ENCODE measurements at places on chromosomes 7 and 10.

GRCh38 chr10:49335364-49335972 lies 36.5 kb downstream of the C10orf71 start:
- peaks cover 7% of the 10 kb centered on the region for H3K27me3 ChIP-seq
- H3K27ac ChIP-seq: no peak overlapping the region
- H3K4me1 ChIP-seq: no peaks in the 10 kb centered on the region
- no peak for DNase-seq
- H3K4me3 ChIP-seq: no peak overlapping the region

DNA sequence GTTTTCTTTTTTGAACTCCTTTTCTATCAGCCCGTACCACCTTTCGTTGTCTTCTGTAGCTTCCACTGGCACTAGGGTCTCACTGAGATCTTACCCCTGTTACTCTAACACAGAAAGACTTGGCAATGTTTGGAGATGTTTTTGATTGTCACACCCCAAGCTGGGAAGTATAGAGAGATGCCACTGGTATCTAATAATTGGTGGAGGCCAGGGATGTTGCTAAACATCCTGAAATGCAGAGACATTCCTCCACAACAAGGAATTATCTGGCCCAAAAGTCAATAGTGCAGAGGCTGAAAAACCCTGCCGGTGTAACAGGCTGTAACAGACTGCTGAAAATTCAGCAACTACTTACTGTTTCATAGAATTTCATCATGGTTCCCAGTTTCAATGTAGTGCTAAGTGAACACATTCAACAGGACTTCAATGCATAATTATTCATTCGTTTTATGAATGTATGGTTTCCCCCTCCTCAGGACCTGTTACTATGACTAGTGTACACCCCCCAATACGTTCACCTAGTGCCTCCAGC lies 115.9 kb downstream of the TRIM24 start:
- H3K27ac ChIP-seq: no peak overlapping the region
- peaks cover 22% of the 10 kb centered on the region for H3K36me3 ChIP-seq
- H3K4me3 ChIP-seq: no peak overlapping the region
- no peaks in the 10 kb centered on the region for H3K4me1 ChIP-seq

DNA sequence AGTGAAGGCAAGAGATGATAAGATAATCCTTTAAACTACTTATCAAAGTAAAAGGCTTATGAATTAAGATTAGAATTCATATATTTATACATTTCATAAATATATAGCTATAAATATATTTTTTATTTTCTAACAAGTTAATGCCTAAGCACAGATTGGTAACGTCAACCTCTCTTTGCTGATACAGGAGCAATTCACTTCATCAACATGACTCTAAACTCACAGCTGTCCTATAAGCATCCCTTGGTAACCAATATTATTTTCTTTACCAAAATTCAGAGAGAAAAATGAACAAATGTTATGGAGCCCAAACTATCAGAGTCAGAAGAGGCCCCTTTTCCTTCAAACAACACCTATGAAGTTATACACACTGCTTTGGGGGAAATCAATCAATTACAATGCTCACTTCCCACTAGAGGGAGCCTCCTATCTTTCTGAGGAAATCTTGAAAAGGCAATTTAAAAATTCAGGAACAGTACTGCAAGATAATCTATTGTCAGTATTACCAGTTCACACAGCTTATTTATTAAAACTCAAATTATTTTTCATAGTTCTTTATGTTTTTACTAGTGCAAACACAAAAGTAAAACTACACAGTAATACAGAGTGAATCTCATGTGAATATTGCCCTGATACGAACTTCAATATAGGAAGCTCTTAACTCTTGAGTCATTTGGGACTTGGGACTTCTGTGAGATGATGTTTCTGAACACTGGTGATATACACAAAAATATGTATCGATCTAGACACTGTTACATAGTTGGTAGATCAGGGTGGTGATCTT lies 51.0 kb upstream of the NOBOX start:
- H3K4me3 ChIP-seq: no peak overlapping the region
- no peaks in the 10 kb centered on the region for H3K4me1 ChIP-seq
- H3K27me3 ChIP-seq: no peaks in the 10 kb centered on the region

GRCh38 chr10:61318429-61318828 lies 134.8 kb downstream of the TMEM26 start:
- H3K4me1 ChIP-seq: no peaks in the 10 kb centered on the region
- no peak for DNase-seq
- no peak overlapping the region for H3K27ac ChIP-seq
- H3K4me3 ChIP-seq: no peak overlapping the region
- no peaks in the 10 kb centered on the region for H3K36me3 ChIP-seq

- no peak for DNase-seq
- H3K27ac ChIP-seq: no peak overlapping the region
- no peaks in the 10 kb centered on the region for H3K36me3 ChIP-seq
- H3K4me1 ChIP-seq: no peaks in the 10 kb centered on the region
- H3K4me3 ChIP-seq: no peak overlapping the region
- H3K27me3 ChIP-seq: peaks cover 33% of the 10 kb centered on the region
Measured at GRCh38 chr7:28854750-28855074, 103.4 kb downstream of the TRIL start.

DNA sequence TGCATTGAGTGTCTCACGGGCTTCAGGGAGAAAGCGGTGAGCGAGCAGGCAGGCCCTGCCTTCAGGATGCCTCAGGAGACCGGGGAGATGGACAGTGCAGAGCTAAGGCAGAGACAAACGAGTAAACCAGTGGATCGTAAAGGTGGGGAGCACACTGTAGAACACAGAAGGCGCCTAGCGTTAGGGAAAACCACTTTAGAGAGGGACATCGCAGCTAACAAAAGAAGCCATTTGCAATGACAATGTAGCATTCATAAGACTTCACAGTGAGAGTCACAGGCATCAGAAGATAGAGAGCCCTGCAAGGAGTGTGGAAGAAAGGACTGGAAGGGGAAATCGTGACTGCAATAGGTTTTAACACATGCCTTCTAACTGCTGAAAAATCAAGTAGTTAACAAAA lies 54.9 kb upstream of the TMEM273 start:
- peaks cover 20% of the 10 kb centered on the region for H3K27me3 ChIP-seq
- DNase-seq: no peak
- no peak overlapping the region for H3K4me3 ChIP-seq
- H3K4me1 ChIP-seq: no peaks in the 10 kb centered on the region
- no peak overlapping the region for H3K27ac ChIP-seq
- H3K36me3 ChIP-seq: no peaks in the 10 kb centered on the region

GRCh38 chr7:3722396-3722922 lies 421.4 kb downstream of the SDK1 start:
- H3K36me3 ChIP-seq: no peaks in the 10 kb centered on the region
- peak overlapping the region; percentile 5 for H3K27ac ChIP-seq
- DNase-seq: no peak
- H3K27me3 ChIP-seq: no peaks in the 10 kb centered on the region
- no peaks in the 10 kb centered on the region for H3K4me1 ChIP-seq

GRCh38 chr10:88226891-88227290 lies 356.2 kb downstream of the RNLS start:
- H3K36me3 ChIP-seq: no peaks in the 10 kb centered on the region
- 0 out of 2 replicates have a peak, but pooled peaks cover 2% of the 10 kb centered on the region for H3K27me3 ChIP-seq
- H3K4me1 ChIP-seq: no peaks in the 10 kb centered on the region
- H3K4me3 ChIP-seq: no peak overlapping the region

- DNase-seq: no peak
- peaks cover 15% of the 10 kb centered on the region for H3K27me3 ChIP-seq
- H3K4me3 ChIP-seq: no peak overlapping the region
- H3K27ac ChIP-seq: no peak overlapping the region
- H3K36me3 ChIP-seq: no peaks in the 10 kb centered on the region
Measured at GRCh38 chr10:46050941-46051623, 5.0 kb upstream of the MSMB start.

DNA sequence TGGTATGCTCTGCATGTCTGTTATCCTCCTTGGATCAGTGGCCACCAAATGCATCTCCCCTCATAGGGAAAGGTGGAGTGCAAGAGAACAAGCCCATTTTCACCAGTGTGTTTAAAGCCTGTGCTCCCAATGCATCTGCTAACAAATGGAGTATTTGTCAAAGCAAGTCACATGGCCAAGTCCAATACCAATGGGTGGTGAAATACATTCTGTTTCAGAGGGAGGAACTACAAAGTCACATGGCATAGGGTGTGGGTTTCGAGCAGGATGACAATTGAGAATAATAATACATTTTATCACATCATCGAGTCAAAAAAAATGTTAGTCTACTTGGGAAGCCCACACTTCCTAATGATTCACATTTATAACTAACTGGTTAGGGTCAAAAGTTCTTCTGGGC lies 62.7 kb downstream of the SUGCT start:
- no peaks in the 10 kb centered on the region for H3K36me3 ChIP-seq
- DNase-seq: no peak
- H3K27me3 ChIP-seq: no peaks in the 10 kb centered on the region
- H3K27ac ChIP-seq: no peak overlapping the region
- H3K4me3 ChIP-seq: no peak overlapping the region

- H3K36me3 ChIP-seq: no peaks in the 10 kb centered on the region
- no peaks in the 10 kb centered on the region for H3K4me1 ChIP-seq
- no peak for DNase-seq
- no peak overlapping the region for H3K4me3 ChIP-seq
Measured at GRCh38 chr7:113131367-113131766, 13.0 kb upstream of the SMIM30 start.

GRCh38 chr10:49393301-49393700 lies 2.6 kb downstream of the DRGX start:
- H3K27ac ChIP-seq: no peak overlapping the region
- no peak overlapping the region for H3K4me3 ChIP-seq
- H3K27me3 ChIP-seq: peaks cover 41% of the 10 kb centered on the region
- no peaks in the 10 kb centered on the region for H3K36me3 ChIP-seq
- no peak for DNase-seq

GRCh38 chr7:79524048-79524447 lies 70.6 kb upstream of the MAGI2 start:
- no peaks in the 10 kb centered on the region for H3K4me1 ChIP-seq
- no peak overlapping the region for H3K27ac ChIP-seq
- no peaks in the 10 kb centered on the region for H3K27me3 ChIP-seq
- H3K36me3 ChIP-seq: no peaks in the 10 kb centered on the region
- no peak for DNase-seq

- no peaks in the 10 kb centered on the region for H3K4me1 ChIP-seq
- H3K36me3 ChIP-seq: peaks cover 22% of the 10 kb centered on the region
- no peak overlapping the region for H3K4me3 ChIP-seq
- H3K27me3 ChIP-seq: no peaks in the 10 kb centered on the region
- H3K27ac ChIP-seq: no peak overlapping the region
Measured at GRCh38 chr10:7763929-7764328, 23.9 kb downstream of the KIN start.

DNA sequence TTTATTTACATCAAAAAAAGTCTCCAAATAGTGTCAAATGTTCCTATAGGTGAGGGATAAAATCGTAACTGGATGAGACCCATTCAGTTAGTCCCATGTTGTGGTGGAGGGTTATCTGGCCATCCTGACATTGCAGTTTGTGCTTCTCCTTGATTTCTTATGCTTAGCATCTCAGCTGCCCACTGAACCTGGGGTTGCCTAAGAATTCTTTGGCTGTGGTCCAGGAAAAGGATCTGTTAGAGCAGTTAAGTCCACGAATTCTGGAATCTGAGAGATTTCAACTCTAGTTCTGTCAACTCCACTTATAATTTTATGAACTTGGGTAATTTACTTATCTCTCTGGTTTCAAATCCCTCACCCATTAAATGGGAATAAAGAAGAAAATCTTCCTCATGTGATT lies 1673.4 kb downstream of the REEP3 start:
- no peak overlapping the region for H3K27ac ChIP-seq
- H3K4me3 ChIP-seq: no peak overlapping the region
- no peaks in the 10 kb centered on the region for H3K27me3 ChIP-seq

DNA sequence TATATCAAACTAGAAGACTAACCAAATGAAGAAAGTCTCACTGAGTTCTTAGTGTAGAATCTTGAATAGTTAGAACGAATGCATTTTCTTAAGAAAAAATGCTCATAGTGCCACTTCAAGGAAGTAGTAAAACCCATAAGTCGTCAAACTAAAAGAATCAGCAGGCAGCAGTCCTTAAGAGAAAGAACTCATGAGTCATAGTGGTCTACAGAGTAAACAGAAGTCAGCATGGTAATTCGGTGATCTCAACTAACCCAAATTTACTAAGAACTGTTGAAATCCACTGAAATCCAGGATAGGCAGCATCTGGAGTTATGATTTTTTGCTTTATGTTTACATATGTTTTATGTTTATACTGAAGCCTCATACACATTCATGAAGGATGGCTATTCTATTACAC lies 256.2 kb downstream of the LHFPL3 start:
- H3K27me3 ChIP-seq: no peaks in the 10 kb centered on the region
- no peak for DNase-seq
- no peaks in the 10 kb centered on the region for H3K36me3 ChIP-seq
- no peaks in the 10 kb centered on the region for H3K4me1 ChIP-seq

GRCh38 chr10:17910125-17910789 lies 41.5 kb upstream of the SLC39A12 start:
- H3K36me3 ChIP-seq: no peaks in the 10 kb centered on the region
- H3K27ac ChIP-seq: no peak overlapping the region
- H3K27me3 ChIP-seq: peaks cover 2% of the 10 kb centered on the region
- no peak overlapping the region for H3K4me3 ChIP-seq
- DNase-seq: peak; percentile 13

DNA sequence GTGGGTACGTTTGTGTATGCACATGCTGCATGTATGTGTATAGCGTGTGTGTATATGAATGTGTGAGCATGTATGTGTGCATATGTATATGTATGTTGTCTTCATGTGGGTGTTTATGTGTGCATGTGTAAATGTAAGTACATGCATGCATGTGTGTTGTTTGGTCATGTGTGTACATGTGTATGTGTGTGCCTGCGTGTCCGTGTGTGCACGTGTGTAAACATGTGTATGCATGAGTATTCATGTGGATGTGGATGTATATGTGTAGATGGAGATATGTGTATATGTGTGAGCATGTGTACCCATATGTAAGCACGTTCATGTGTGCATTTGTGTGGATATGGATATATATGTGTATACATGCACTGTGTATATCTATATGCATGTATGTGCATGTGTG lies 5.5 kb upstream of the CFAP46 start:
- peaks cover 8% of the 10 kb centered on the region for H3K27me3 ChIP-seq
- H3K27ac ChIP-seq: no peak overlapping the region
- H3K4me1 ChIP-seq: no peaks in the 10 kb centered on the region

GRCh38 chr7:133535308-133535707 lies 282.4 kb downstream of the EXOC4 start:
- H3K36me3 ChIP-seq: no peaks in the 10 kb centered on the region
- no peaks in the 10 kb centered on the region for H3K27me3 ChIP-seq
- H3K4me1 ChIP-seq: no peaks in the 10 kb centered on the region
- no peak overlapping the region for H3K4me3 ChIP-seq
- no peak for DNase-seq

DNA sequence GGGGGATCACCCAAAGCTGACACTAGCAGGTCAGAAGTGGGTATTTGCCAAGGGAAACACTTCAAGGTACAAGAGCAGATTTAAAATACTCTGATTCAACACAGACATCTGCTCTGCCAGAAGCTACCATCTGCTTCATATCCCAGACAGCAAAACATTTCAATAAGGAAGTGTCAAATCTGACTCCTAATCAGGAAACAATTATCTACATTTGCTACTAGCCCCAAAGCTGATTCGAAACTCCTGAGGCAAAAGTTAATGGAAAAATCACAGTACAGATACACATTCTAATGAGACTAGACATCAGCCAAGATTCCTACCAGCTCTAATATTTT lies 48.9 kb downstream of the PARD3 start:
- no peaks in the 10 kb centered on the region for H3K27me3 ChIP-seq
- H3K4me3 ChIP-seq: no peak overlapping the region
- no peak overlapping the region for H3K27ac ChIP-seq
- no peak for DNase-seq
- H3K36me3 ChIP-seq: no peaks in the 10 kb centered on the region

Data from Panc1 (cell line).